Left lung (tissue), 14 donors: ENCODE measurements at places on chromosomes 3 and 15. TPM values are rescaled to one million over a fixed set of nuclear protein-coding genes. Genes with fewer than 3 reads are reported as not detected.

MPI gene
- 61.2 TPM for polyA plus RNA-seq

U2SURP gene
- polyA plus RNA-seq: 177 TPM

CATSPER2 gene
- 7.5 TPM for polyA plus RNA-seq

SENP8 gene
- polyA plus RNA-seq: 4.9 TPM

MESP2 gene
- polyA plus RNA-seq: not detected

NAA80 gene
- 5.6 TPM for polyA plus RNA-seq

CD96 gene
- polyA plus RNA-seq: 0.87 TPM

FBXO40 gene
- polyA plus RNA-seq: 0.03 TPM

WNT5A gene
- 19.7 TPM for polyA plus RNA-seq

MYL3 gene
- polyA plus RNA-seq: 12.9 TPM

ZNF80 gene
- 0.14 TPM for polyA plus RNA-seq

PSTPIP1 gene
- 3.5 TPM for polyA plus RNA-seq
